ENCODE measurements at places on chromosomes 3 and 15.

DNA sequence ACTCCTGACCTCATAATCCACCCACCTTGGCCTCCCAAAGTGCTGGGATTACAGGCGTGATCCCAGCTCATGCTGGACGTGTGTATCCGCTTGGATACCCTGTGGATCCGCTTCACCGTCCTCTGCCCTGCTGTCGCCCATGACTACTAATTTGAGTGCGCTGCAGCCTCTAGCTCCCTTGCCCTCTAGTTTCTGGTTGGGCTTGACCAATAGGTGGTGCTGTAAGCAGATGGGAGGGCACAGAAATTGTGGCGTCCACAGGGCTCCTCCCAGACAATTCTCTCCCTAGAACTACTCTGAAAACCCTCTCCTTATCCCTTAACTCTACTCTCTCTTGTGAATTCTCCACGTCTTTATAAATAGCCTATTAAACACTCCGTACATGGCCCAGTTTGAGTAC, 36.2 kb downstream of the ZPLD1 start:
- DNase-seq = no peak

GRCh38 chr15:99961011-99961441, 227.8 kb upstream of the LYSMD4 start:
- no peak for DNase-seq

DNA sequence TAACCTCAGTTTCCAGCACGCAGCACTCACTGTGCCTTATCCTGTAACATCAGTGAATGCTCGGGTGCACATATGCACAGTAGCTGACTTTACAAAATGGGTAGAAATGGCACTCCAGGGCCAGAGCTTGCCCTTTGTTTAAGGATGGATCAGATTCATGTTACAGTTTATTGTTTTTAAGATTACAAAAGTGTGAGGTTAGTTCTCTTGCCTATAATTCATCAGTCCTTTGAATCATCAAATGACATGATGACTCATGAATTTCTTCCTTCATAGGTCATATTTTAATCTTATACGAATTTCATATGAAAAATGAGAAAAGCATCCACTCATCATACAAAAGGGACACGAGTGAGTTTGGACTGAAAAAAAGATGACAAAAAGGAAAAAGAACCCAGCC, 545.3 kb downstream of the GBE1 start:
- no peak for DNase-seq

GRCh38 chr15:67880651-67881182, 40.9 kb upstream of the RNU6-1 start:
- DNase-seq = no peak

DNA sequence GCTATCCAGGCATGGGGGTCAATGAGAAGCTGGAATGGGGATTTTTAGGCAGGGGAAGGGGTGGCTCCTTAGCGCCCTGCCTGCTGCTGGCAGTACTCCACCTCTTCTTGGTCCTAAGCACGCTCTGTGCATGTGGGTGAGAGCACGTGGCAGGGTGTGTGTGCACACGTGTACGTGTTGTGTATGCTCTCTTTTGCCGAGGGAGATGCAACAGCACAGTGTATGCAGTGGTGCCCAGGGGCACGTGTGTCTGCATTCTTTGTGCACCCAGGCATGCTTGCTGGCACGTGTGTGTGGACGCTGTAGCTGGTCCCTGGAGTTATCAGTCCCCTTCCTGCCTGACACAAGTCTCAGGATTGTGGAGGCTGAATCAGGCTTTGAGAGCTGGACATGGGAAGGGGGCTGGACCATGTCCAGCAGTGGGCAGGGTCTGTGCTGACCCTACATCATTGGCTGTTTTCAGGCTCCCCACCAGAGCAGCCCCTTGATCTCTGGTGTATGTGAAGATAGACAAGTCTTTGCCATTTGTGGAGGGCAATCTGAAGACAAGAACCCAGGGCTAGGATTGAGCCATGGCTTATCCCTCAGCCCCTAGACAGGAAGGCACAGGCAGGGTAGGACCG, 1.9 kb upstream of the CAMKV start:
- DNase-seq = no peak

GRCh38 chr3:36900474-36901443, 44.1 kb downstream of the TRANK1 start:
- no peak for DNase-seq

- DNase-seq = no peak
These were observed 174.3 kb downstream of the MAGI1 start for GRCh38 chr3:65864357-65864904.

- no peak for DNase-seq
These were observed 112.1 kb upstream of the MRPS22 start for GRCh38 chr3:139231555-139232281.

- DNase-seq = no peak
These were observed 52.5 kb upstream of the CHRM5 start for GRCh38 chr15:33915571-33916407.

GRCh38 chr15:57035664-57036063, 117.2 kb downstream of the TCF12 start:
- no peak for DNase-seq

DNA sequence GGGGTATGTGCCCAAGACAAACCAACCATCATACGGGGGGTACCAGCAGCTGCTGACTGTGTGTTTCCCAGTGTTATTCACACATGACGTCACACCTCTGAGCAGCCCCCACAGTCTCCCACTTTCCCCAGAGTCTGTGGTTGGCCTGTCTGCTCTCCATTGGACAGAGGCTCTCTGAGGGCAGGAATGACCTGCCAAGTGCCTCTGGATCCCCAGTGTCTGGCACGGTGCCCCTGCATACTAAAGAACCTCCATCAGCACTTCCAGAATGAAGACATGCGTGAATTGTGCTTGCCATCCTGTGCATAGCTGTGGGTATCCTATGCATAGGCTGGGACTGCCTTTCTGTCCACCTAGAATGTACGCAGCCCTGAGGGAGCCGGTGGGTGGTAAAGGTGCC, 3.5 kb upstream of the CCDC9B start:
- DNase-seq = no peak

DNA sequence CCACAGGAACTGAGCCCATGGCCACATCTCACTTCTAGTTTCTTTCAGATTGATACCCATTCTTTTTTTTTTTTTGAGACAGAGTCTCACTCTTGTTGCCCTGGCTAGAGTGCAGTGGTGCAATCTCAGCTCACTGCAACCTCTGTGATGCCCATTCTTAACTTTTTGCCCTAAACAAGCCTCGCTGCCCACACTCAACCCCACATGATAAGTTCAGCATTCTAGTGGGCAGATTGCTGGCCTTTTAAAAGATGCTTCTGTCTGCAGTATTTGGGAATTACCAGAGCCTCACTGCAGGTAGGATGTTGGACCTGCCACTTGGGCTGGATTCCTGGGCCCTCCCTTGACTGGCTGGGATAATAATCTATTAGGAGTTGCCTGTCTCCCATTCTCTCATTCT, 51.0 kb downstream of the TRANK1 start:
- no peak for DNase-seq

GRCh38 chr3:178960181-178960580, 111.4 kb downstream of the ZMAT3 start:
- DNase-seq = no peak

DNA sequence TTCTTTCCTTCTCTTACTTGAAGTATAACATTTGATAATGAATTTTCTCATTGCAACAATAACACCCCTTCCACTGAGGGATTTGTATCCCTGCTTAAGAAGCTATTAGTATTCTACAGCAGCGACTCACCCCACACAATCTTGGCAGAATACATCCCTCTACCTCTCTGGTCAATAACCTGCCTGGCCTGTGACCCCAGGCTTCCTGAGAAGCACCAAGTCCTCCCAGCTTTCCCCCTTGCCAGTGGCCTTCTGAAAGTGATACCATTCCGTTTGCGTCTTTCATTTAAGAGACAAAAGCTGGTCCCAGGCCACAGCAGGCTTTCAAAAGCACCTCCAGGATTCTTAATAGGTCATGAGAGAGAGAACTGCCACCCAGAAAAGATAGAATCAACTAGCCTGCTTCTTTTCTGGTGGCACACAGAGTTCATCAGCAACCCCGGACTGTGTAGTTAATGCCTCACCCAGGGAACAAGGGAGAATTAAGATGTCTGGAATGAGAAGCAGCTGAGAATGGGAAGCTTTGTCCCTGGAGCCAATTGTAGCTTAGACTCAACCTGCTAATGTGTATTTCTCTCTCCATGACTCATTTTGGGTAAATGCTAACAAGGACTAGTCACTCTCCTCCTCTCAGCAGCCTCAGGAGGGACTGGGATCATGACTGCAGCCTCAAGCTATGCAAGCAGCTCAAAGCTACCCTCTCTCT, 101.0 kb upstream of the CPNE4 start:
- DNase-seq = no peak

- no peak for DNase-seq
These were observed 72.3 kb upstream of the GAP43 start for GRCh38 chr3:115551016-115551415.

- DNase-seq = no peak
These were observed 6.4 kb downstream of the NSUN3 start for GRCh38 chr3:94069194-94069813.

GRCh38 chr3:144295613-144296012, 324.0 kb downstream of the DIPK2A start:
- DNase-seq = no peak

- no peak for DNase-seq
These were observed 428.3 kb upstream of the ATP11B start for GRCh38 chr3:182364723-182365650.

DNA sequence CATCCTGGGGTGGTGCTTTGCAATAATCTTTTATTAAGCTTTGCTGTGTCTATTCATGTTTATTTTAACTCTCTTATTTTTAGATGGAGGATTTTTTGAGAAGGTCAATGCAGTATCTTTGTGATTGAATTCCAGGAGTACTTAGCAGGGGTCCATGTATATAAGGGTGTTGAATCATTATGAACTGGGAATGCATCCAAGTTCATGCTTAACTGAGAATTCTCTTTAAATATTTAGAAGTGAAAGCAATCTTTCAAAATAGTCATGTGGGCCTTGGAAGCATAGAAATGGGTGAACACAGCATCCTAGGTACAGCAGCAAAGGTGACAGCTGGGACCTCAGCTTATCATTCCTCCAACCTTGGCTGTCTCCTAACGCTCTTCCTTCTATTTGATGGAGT, 27.3 kb downstream of the SPTSSB start:
- no peak for DNase-seq

DNA sequence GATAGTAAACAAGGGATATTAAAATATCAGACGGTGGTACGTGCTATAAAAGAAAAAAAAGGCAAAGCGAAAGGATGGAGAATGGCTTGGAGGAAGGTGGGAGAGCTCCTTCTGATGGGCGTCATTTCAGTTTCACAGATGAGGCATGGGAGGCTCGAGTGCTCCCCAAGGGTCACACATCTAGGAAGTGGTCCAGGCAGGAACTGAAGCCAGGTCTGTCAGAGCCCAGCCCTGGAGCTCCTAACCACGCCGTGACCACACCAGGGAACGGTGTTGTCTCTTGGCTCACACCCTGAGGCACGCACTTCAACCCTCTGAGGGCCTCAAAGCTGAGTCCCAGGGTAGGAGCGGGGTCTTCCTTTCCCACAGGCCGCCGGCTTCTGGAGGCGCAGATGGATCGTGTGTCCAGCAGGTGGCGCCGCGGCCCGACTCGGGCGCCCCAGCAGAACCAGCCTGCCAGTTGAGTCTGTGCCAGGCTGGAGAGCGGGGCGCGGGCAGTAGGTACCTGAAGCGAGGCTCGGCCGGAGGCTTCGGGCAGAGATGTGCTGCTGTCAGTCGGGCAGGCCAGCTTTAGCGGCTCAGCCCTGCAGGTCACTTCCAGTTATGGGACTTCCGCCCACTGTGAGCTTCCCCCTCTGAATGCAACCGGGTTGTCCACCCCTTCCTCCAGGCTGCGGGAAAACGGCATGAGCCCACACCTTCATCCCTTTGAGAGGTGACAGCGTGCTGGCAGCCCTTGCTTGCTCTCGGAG, 68.1 kb downstream of the SLC6A1 start:
- no peak for DNase-seq

DNA sequence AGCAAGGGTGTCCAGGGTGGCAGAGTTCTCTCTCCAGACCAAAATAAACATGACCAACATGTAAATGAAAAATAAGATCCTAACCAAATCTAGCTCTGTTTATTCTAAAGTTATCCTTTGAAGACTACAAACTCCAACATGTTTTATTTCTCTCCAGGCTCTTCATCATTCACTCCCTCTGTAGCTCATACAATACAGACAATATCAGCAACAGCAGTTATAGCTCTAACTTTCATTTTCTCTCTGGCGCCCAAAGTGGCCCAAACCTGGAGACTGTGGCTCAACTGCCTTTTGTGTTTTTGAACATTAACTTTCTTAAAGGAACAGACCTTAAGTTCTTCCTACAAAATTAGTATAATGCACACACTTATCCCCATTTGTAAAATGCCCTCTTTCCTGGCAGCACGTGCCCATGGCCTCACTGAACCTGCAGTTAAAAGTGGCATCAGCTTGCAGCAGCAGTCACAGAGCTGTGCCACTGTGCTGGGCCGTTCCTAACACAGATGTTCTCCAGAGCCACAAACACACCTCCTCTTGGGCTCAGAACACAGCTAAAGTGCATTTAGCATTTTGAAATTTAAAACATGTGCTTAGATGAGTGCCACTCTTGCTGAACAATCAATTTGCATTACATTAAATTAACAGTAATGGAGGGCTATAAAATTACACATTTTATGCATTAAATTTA, 91.9 kb downstream of the RORA start:
- no peak for DNase-seq

DNA sequence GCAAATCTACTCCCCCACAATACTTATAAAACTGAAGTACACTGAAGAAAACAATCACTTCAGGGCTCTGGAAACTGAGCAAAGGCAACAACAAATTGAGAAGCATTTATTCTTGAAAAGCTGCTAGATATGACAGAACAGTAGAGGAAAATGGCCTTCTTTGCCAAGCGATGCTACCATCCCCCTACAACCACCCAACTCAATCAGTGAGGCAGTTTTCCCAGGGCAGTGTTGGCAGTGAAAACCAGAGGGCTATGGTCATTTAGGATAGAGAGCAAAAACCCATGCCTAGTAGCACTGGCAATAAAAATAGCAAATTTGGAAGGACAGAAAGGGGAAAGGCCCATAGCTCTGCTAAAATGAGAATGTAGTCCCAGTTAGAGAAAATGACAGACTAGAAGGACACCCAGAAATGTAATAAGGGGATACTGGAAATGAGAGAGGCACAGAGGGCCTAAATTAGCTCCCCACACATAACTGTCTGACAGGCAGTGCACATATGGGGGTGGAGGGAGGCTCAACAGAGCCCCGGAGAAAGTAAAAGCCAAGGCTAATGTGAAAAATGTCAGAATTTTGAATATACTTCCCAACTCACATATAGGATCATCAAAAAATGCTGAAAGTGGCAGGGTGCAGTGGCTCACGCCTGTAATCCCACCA, 143.5 kb downstream of the GSK3B start:
- no peak for DNase-seq

GRCh38 chr3:192165552-192165951, 561.8 kb downstream of the FGF12 start:
- DNase-seq = no peak

DNA sequence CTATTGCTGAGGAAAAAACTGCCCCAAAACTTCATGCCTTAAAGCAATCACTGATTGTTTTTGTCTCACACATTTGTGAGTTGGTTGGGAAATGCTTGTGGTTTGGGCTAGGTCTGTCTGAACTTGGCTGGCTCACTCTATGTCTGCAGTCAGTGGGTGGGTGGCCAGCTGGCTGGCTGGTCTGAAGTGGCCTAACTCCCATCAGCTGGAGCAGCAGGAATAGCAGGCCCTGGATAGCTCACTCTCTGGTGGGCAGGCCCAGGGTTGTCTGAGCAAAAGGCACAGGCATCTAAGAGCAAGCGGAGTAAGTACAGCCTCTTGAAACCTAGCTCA, 37.7 kb upstream of the PRR20G start:
- no peak for DNase-seq

Measured in cortex of kidney (tissue), 1 donor.